Activated CD8-positive, alpha-beta T cell treated with anti-CD3 and anti-CD28 coated beads, Interleukin-2, amount 10 ng/mL, durations not matched to agents 7 days and 5 days (primary cell): ENCODE measurements at places on chromosomes 6 and 20.

GRCh38 chr20:10965936-10966470, 292.2 kb upstream of the JAG1 start:
- DNase-seq, result no peak

DNA sequence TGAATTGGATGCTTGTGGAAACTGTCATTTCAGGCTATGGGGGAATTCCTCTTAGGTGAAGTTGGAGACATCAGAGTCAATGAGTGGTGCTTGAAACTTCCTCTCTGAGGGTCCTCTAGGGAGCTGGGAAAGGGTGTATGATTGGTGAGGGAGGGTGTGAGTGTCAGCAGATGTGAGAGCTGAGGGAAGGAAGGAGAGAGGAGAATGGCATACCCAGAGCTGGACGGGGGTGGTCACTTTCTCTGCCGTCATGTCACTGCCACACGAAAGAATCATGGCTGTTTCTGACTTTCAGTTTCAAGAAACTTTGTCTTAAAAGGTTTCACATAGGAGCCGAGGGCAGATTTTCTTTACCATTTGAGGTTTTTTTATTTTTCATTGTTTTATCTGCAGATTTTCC, 50.3 kb downstream of the DEK start:
- no peak for DNase-seq

GRCh38 chr20:14744723-14745122, 407.3 kb upstream of the FLRT3 start:
- DNase-seq, result no peak

- DNase-seq, result no peak
These were observed 138.8 kb downstream of the EDN3 start for GRCh38 chr20:59439243-59439642.

DNA sequence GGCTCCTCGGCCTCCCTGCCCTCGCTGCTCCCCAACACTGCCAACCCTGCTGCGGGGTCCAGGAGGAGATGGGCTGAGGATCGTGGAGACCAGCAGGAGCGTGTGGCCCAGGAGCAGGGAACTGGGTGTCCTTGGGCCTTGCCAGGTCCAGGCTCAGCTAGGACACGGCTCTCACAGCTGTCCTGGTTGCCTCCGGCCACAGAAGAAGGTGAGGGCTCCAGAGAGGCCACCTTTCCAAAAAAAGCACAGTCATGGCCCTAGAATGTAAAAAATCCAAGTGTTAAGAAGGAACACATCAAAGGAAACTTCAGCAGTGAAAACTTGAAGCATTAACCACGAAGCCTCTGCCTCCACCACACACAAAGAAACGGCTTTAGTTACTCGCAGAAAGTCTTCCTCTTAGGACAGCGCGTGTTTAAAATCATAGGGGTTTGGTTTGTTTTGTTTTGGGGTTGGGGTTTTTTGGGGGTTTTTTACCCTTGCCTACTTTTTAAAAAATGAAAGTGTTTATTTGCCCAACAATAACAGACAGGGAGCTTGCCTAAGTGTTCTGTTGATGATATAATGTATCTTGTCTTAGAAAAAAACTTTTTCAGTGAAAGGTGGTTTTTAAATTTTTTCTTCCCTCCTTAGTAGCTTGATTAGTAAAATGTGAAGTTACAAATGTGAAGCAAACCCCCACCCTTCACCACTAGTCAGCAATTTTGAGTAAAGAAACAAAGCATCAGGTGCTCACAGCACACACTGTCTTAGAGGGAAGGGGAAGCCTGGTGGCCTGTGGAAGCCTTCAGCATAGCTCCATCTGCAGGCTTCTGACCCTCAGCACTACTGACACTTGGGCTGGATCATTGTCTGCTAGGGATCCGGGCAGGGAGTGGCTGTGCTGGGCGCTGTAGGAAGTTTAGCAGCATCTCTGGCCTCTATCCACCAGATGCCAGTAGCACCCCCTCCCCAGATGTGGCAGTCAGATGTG, 60.0 kb downstream of the PTPN1 start:
- peak; percentile 62 for DNase-seq

GRCh38 chr20:11891776-11892545, 25.7 kb upstream of the BTBD3 start:
- peak; percentile 69 for DNase-seq

DNA sequence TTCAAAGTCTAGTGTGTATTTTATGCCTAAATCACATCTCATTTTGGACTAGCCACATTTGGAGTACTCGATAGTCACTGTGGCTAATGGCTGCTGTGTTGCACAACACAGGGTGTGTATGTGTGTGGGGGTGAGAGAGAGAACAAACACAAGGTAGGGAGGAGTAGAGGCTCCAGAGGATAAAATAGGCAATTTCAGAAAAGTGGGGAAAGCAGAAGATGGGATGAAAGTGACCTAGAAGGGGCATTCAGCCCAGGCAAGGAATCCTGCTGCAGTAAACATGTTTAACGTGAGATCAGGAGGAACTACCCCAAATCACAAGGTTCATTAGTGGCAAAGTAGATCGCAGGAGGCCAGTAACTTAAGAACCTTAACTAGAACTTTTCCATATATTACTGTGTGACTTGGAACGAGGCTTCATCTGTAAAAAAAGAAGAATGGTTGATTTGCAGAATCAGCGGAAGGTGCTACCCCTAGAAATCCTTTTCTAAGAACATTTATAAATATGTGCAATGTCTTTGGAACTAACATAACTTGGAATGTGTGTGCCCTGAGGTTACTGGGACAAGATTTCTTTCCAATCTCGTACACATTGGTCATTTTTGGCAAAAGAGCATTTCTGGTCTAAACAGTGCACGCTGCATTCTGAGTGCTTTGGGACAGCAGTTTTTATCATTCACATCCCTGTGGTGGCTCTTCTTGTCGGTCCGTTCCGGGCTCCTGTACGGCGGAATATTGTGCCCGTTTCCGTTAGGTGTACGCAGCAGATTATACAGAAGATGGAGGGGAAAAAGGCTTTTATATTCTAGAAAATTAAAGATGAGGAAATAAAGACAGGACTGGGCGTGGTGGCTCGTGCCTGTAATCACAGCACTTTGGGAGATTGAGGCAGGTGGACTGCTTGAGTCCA, 2.6 kb downstream of the DUSP22 start:
- peak; percentile 9 for DNase-seq

DNA sequence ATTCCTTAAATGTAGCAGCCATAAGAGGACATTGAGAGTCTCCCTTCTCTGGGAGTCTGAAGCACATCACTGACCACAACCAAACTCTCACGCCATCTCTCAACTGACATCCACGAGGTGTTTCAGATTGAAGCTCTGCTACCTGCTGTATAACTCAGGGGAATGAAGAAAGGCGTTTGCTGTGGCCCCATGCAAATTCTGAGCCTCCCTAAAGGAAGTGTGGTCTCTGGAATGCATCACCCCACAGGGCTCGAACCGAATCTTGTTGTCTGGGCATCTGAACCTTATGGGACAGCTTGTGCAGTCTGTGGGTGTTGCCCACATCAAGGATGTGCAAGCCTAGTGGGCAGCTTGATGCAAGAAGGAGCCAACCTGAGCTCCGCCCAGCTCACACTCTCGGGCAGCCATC, 10.9 kb downstream of the PMEPA1 start:
- DNase-seq, result no peak

- no peak for DNase-seq
These were observed 215.2 kb downstream of the LMBRD1 start for GRCh38 chr6:69581581-69581980.

DNA sequence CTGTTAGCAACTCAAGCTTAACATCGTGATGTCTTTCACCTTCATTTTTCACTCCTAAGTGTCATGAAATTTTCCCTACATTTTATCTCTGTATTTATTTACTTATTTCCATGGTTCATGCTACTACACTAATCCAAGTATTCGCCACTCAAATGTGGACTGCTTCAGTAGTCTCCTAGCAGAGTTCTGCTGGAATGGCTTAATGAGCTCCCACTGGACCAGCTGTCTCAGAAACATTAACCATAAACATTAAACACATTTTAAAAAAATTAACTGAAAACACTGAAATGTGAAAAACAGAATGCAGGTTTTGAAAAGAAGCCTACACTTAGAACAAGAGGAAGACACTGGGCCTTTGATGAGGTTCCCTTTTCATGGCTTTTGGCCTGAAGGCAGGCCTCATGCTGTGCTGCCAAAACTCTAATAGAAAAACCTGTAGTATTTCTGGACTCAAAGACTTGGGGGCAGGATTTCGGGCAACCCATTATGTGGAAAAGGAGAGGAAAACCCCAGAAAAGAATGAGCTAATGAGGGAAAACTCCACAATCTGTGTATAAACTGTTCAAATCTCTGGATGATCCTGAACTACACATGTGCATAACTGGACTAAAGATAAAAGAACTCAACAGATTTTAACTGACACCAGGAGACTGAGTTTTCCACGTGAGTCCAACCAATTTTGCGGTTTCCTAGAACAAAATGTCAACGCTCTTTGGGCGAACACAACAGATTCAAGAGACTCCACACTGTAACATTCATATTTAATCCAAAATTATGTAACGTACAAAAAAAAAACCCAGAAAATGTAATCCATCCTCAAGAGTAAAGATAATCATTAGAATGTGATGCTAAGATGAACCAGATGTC, 33.0 kb downstream of the SAMD3 start:
- DNase-seq, result no peak

DNA sequence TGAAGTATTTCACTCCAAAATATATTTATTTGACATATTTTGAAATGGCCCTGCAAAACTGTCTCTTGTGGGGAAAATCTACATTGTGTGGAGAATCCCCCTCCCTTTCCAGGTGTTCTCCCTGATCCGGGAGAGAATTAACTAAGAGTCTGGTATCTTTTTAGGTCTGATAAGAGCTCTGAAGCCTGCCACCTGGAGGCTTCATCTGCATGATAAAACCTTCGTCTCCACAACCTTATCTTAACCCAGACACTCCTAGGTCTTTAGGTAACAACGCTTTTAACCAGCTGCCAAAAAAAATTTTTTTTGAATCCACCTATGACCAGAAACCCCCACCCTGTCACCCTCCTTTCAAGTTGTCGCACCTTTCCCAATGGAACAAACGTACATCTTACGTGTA, 43.0 kb downstream of the FAM184A start:
- DNase-seq, result no peak

GRCh38 chr6:124056407-124057334, 253.0 kb downstream of the NKAIN2 start:
- no peak for DNase-seq

DNA sequence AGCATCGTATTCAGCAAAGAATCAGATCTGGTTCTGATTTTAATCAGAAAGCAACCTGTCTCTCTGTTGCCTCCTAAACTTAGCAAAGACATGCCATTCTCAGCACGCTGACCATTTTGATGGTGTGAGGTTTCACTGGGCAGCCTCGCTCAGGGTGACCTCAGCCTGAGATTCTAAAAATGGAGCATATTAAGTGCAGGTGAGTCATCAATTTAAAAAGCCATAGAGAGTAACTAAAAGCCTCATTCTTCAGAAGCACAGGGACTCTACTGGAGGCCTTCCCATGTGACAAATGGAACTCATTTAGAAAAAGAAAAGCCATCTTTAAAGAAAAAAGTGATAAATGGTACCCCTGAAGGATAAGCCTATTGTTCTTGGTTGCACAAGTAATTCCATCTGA, 91.3 kb downstream of the FILIP1 start:
- no peak for DNase-seq

DNA sequence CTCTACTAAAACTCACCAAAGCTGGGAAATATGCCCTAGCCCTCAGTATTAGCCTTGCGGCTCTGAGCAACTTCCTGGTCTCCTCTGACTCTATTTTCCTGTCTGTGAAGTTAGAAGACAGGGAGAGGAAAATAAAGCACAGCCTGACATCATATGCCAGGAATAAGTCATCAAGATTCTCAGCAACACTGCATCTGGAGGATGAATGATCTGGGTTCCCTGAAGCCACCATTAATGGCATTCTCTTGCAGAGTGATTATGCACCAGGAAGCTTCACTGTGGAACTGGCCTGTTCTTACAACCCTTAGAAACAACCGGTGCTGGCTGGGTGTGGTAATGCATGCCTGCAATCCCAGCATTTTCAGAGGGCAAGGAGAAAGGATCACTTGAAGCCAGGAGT, 12.4 kb downstream of the ADGRF5 start:
- DNase-seq, result no peak

GRCh38 chr6:149248693-149249369, 68.7 kb upstream of the TAB2 start:
- peak; percentile 53 for DNase-seq

DNA sequence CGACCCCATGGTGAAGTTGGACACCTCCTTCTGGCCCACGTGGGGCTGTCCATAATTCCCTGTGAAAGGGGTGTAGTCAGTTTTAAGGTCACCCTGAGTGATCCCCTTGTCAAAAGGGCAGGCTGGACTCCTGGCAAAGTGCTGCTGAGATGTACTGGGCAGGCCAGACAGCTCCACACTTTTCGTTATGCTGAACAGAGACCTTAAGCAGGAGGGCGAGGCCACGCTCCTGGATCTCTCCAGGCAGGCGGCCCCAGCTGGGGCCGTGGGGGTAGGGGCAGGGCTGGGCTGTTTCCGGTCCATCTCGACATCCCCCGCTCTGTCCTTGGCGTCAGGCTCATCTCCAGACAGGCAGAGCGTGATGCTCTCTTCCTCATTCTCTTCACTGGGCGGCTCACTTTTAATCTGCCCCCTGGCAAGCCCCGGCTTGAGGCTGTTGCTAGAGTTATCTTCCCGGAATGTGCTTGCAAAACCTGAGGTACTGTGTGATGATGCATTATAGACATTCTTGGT, 56.7 kb downstream of the GJA10 start:
- DNase-seq, result no peak

DNA sequence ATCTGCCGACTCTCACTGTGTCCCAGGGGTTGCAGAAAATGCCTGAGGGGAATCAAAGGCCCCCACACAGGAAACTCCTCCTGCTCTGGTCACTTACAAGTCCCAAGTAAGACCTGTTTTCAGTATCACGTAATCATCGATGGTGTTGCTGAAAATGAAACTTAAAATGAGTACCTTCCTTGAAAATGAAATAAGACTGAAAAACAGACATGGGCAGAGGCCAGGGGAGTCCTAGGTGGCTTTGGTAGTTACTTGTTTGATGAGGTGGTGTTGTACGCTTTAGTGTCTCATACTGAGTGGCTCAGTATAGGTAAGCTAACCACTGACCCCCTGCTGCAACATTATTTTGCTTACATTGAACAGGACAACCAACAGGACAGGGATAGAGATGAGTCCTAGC, 43.0 kb upstream of the SYNCRIP start:
- DNase-seq, result no peak

DNA sequence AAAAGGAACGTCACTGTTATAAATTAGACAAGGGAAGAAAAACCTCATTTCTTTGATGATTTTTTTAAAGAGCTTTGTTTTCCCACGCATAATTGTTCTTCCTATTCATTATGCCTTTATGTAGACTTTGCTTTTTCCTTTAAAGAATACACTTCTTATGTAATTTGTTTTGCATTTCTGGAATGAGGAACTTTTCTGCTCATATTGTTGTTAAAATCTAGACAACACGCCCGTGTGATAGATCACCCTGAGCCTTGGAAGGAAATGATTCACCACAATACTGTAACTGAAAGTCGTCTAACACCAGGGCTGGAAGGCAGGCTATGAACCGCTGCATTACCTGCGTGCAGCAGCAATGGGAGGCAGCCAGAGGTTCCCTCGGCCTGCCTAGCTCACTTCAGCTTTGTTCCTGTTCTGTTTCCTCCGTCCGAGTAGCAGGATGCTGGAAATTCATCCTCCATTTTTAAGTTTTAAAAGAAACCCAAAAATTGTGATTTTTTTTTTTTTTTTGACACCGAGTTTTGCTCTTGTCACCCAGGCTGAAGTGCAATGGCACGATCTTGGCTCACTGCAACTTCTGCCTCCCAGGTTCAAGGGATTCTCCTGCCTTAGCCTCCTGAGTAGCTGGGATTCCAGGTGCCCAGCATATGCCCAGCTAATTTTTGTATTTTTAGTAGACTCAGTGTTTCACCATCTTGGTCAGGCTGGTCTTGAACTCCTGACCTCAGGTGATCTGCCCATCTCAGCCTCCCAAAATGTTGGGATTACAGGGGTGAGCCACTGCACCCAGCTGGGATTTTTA, 49.6 kb upstream of the ZNF217 start:
- DNase-seq, result peak; percentile 83

GRCh38 chr6:166003569-166003968, 164.1 kb downstream of the TBXT start:
- DNase-seq, result no peak
